Smooth muscle cell of bladder (primary cell): ENCODE measurements at places on chromosomes 7 and 10. TPM values are rescaled to one million over a fixed set of nuclear protein-coding genes. Genes with fewer than 3 reads are reported as not detected.

Gene TMEM176B
- total RNA-seq = 3.8 and 156 TPM in 2 replicates

Gene VENTX
- total RNA-seq = not detected in 2 replicates

Gene SEMA4G
- 0.43 and 0.92 TPM in 2 replicates for total RNA-seq

Gene ACBD7
- total RNA-seq = 0.43 and 0.55 TPM in 2 replicates

Gene LRMDA
- 1.1 and 1.6 TPM in 2 replicates for total RNA-seq

Gene CELF2
- 4.0 and 6.5 TPM in 2 replicates for total RNA-seq

Gene TCAF2
- 2.4 and 2.6 TPM in 2 replicates for total RNA-seq

Gene NME8
- not detected in 2 replicates for total RNA-seq

Gene OR2A1
- total RNA-seq = not detected in 2 replicates

Gene THAP5
- 20.5 and 21.3 TPM in 2 replicates for total RNA-seq

Gene LGI1
- 0.14 TPM in 1 of 2 replicates, not detected in the other for total RNA-seq

Gene RAB19
- total RNA-seq = not detected in 2 replicates

Gene ARHGEF35
- 0.55 and 1.3 TPM in 2 replicates for total RNA-seq

Gene BTAF1
- total RNA-seq = 49.9 and 50.5 TPM in 2 replicates

Gene IFIT2
- total RNA-seq = 3.0 and 3.1 TPM in 2 replicates

Gene VPS26A
- 21.2 and 26.9 TPM in 2 replicates for total RNA-seq

Gene PPP1R3C
- 146 and 190 TPM in 2 replicates for total RNA-seq

Gene PGAM2
- 0.14 and 0.65 TPM in 2 replicates for total RNA-seq

Gene STK32C
- 13.1 and 14.9 TPM in 2 replicates for total RNA-seq

Gene EEF1AKMT2
- total RNA-seq = 17.6 and 19.9 TPM in 2 replicates
